ENCODE measurements at places on chromosomes 6 and 20.

GRCh38 chr20:50277460-50278376 lies 87.1 kb downstream of the CEBPB start:
- DNase-seq = no peak

GRCh38 chr6:73534628-73535027 lies 13.8 kb upstream of the EEF1A1 start:
- no peak for DNase-seq

GRCh38 chr6:135901774-135902524 lies 50.4 kb downstream of the PDE7B start:
- DNase-seq = no peak

DNA sequence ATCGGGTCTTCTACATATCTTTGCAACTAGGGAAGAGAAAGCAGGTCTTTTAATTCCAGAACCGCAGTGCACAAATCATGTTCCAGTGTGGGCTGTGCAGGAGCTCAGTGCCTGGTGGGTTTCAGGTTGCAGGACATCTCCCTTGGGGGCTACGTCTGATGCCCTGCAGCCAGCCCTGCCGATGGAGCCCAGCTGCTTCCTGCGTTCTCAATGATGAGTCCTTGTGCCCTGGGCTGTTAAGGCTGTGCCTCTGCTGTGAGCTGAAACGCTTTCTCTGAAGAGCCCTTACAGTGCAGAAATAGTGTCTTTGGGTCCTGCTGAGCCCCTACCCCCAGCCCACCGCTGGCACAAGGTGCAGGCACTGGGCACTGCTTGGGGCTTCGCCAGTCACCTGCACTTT lies 192.9 kb downstream of the SYNDIG1 start:
- DNase-seq = no peak

DNA sequence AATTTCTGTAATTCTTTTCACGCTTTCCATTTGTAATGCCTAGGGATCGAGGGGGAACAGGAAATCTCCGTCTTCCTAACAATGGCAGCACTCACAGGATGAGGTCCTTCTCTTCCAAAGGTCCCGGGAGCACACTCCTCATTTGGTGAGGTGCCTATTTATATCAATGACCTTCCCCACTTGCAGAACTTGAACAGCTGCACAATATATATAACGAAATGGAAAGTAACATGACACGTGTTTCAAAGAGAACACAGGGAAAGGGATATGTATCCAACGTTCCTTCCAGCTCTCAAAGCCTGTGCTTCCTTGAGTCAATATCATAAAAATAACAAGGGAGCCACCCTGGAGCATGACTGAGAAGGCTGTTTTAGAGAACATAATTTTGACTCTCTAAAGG lies 78.6 kb upstream of the RBM24 start:
- no peak for DNase-seq

DNA sequence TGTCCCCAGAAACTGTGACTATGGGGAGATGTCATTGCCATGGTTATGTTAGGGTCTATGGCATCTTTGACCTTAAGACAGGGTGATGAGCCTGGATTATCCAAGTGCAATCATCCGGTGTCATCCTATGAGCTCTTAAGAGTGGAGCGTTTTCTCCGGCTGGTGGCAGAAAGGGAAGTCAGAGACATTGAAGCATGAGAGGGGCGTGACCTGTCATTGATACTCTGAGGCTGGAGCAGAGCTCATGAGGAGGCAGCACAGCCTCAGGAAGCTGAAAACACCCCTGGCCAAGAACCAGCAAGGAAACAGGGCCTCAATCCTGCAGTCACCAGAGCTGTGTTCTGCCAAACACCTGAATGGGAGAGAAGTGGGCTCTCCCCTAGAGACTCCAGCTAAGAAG lies 59.6 kb downstream of the ANKRD60 start:
- DNase-seq = no peak
